ENCODE measurements at places on chromosomes 2 and 18. TPM values are rescaled to one million over a fixed set of nuclear protein-coding genes. Genes with fewer than 3 reads are reported as not detected.

DNA sequence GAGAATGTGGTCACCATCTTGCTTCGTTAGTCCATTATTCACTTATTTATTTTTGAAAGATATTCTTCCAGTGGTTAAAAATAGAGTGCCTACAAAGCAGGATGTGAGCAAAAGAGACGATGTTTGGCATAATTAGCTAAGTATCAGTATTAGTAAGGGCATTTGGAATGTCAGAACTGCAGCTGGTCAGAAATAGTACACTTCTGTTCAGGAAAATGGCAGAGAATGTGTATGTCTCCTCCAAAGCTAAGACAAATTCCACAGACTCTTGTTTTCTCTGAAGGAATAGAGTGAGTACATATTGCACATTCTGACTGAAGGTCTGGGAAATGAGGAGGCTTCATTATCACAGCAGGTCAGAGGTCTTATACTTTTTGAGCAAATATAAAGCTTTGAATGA is 209.0 kb downstream of the L3MBTL4 start:
- no peak for DNase-seq

GRCh38 chr2:189254268-189254883 is 74.8 kb upstream of the COL5A2 start:
- DNase-seq: no peak

The KCNJ13 gene
- not detected for total RNA-seq

DNA sequence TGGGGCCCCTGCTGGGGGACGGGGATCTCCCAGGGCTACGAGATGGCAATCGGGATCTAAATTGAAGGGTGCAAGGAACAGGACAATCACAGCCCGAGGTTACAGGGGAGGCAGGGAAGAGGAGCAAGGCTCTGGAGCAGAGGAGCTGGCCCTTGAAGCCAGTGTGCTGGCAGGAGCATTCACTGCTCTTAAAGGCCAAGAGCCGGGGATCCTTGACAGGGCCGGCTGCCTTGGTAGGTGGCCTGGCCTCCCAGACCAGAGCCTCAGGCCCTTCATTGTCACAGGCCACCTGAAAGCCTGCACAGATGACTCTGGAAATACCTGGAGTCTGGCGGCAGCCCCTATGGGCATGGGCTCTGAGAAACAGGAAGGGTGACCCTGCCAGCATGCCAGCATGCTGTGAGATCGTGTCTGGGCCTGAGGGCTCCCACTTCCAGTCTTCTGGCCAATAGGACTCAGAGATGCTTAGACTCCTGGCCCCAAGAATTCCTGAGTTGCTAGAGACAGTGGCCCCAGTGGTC is 38.7 kb downstream of the PDIA6 start:
- no peak for DNase-seq

GRCh38 chr2:163044114-163044513 is 205.5 kb upstream of the KCNH7 start:
- DNase-seq: no peak

GRCh38 chr18:34840256-34840826 is 130.2 kb downstream of the DTNA start:
- no peak for DNase-seq

DNA sequence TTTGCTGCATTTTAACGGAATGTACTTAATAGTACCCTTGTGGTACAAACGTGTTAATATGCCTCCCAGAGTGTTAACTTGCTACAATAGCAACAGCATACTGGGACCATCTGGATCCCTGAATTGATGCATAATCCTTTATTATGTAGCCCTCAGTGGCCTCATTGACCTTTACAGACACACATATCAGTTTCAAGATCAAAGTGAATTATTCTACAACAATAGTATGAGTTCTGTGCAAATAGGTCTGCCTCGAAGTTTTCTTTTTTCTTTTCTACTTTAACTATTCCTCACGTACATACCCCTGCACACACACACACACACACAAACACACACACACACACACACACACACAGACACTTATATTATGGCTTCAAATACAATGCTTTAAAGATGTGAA is 1622.1 kb downstream of the LRP1B start:
- DNase-seq: no peak

Data from activated T-cell treated with anti-CD3 and anti-CD28 coated beads, Interleukin-2, amount 50 U/mL, for 72 hours (primary cell).